Globus pallidus (tissue), 1 donor: ENCODE measurements at places on chromosomes 2 and 18.

DNA sequence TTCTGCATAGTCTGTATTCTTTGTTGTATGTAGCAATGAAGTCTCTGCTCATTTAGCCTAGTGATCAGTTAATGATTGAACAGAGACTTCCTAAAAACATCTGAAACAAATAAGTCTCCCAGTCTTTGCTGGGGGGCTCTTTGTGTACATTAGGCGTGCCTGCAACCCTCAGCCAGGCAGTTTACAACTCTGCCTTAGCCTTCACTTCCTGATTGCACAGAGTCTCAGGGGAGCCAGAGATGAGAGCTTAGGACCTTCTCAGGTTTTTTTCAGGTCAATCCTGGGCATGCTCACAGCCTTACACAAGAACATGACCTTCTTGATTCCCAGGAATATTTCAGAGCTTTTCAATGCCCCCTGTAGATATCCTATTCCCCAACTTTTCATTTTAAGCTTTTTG, 44.0 kb upstream of the BIN1 start:
- DNase-seq = no peak

DNA sequence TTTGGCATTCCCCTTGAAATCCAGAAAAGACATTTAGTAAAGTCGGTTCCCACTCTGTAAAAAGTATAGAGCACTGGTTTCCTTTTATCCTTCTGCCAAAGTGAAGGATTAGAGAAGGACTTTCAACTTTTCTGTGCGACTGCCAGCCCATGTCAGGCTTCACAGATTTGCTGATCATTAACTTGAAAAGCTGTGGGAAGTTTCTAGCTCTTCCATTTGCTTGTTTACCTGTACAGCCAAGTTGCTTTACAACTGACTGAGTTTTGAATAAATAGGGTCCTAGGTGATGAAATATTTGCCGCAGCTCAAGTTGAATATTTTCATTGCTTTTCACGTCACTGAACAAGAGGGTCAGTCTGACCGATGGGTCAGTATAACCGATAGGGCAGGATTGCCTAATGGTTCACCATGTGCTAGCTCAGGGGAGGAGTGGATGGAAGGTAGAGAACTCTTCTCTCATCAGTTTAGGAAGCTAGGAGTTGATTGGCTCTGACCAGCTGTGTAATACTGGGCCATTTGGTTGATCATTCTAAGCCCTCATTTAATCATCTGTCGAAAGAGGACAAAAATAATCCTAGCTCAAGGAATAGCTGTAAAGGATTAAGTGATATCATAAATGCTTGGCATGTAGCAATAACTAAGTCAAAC, 30.4 kb downstream of the UPP2 start:
- DNase-seq = no peak

- DNase-seq = no peak
Measured at GRCh38 chr2:174217869-174218268, 30.5 kb downstream of the OLA1 start.

DNA sequence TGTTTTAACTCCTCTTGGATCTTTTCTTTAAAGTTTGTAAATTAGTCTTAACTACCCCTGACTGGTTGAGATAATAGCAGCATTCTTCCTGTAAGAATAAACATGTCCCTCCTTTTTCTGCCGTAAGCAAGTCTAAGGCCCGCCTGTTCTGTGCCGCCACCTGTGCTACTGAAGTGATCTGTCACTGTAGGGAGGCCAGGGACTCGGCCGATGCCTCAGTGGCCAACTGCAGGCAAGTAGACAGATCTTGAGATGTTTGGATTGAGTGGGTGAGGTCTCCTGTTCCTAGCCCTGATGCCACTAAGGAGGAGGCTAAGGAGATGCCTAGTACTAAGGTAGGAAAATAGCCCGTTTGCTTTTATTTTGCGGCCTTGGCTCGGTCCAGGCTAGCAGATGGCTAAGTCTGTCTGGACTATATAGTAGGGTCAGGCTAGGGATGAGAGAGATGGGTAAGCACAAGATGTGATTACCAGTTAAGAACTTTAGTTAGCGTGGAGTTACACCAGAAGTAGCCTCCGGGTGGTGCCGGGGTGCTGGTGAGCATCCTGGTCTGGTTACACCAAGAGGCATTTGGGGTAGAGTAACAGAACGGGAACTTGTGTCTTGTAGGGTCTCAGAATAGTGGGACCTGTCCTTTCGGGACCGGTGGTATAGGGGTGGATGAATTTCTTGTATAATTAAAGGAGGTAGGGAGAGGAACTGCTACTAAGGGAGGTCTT, 584.2 kb downstream of the SUCLG1 start:
- no peak for DNase-seq

- DNase-seq = no peak
Measured at GRCh38 chr18:24613896-24614640, 153.6 kb downstream of the HRH4 start.

DNA sequence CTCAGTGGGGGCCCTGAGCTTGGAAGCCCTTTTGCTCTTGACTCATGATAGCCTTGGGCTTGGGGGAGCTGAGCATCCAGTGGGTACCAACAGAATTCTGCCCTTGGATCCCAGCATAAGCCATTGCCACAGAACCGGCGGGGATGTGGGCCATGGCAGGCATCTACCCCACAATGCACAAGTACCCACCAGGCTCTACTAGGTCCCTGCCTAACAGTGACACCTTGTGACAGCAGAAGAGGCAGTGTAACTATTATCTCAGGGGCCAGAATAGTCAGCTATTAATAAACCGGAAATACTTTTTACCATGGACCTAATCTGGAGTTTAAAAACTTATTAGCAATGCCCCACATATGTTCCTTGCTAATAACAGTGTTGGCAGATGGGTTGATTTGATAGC, 397.2 kb downstream of the TMEM182 start:
- DNase-seq = no peak

DNA sequence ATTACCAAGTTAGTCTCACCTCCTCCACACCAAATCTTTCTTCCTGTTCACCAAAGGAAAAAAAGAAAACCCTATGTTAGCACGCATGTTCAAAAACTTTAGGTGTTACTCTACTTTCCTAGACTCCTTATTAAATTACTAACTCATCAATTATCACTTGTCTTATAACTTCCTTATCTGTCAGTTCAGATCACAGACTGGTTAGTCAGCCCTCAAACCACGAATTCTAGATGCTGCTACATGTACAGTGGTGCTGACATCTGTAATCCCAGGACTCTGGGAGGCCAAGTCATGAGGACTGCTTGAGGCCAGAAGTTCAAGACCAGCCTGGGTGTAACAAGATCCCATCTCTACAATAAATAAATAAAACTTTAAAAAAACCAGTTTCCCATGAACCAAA, 3.5 kb downstream of the YWHAQ start:
- no peak for DNase-seq

GRCh38 chr18:75339936-75340605, 87.4 kb downstream of the SMIM21 start:
- DNase-seq = no peak

DNA sequence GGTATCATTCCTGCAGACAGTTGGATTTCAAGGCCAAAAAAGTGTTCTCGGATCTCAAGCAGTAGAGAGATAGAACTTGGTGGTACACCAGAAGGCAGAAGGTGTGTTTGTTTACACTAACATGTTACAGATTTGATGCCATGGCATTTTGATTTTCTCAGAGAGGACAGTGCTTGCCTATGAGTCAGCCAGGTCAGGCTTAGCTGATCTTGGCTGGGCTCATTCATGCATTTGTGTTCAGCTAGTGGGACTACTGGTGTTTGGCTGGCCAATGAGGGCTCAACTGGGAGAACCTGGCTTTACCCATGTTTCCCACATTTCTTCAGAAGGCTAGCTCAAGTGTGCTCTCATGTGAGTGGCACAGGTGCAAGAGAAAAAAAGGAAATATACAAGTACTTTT, 162.0 kb downstream of the C1D start:
- no peak for DNase-seq

- DNase-seq = no peak
Measured at GRCh38 chr18:62332431-62332830, 7.3 kb downstream of the TNFRSF11A start.

- DNase-seq = no peak
Measured at GRCh38 chr2:56082665-56083064, 101.1 kb upstream of the CCDC85A start.

DNA sequence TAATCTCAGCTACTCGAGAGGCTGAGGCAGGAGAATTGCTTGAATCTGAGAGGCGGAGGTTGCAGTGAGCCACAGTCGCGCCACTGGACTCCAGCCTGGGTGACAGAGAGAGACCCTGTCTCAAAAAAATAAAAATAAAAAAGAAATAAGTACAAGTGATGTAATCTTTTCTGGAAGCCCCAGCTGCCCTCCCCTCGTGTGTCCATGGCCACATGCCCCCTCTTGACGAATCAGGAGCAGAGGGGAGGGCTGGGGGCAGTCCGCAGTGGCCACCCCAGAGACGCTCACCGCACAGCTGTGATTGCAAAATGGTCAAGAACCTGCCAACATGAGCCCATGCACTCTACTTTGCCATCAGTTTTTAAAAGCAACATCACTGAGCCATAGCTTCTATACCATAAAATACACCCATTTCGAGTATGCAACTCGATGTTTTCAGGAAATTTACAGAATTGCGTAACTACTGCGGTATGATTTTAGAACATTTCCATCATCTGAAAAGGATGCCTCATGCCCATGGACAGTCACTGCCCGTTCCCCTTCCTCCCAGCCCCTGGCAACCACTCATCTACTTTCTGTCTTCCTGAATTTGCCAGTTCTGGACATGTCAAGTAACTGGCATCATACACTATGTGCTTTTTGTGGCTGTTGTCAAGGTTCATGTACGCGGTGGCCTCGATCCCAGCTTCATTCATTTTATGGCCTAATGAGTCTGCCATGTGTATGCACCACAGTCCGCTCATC, 88.1 kb downstream of the NDUFA10 start:
- no peak for DNase-seq

DNA sequence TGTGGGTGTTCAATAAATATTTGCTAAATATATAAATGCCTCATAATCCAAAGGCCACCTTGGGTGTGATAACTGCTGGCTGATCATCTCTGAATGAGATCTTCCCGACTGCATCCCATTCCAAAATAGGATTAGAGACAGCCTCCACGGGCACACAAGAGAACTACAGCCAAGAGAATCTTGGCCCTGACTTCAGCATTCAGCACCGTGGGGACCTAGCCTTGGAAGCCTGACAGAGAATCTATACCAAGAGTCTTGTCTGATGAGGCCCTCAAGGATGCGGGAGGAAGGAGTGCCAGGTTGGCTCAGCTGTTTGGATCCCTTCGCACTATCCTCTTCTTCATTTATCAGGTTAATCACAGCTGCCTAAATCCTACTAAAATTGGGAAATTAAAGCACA, 85.8 kb downstream of the RBM43 start:
- no peak for DNase-seq
